ENCODE measurements at places on chromosomes 12 and 14.

DNA sequence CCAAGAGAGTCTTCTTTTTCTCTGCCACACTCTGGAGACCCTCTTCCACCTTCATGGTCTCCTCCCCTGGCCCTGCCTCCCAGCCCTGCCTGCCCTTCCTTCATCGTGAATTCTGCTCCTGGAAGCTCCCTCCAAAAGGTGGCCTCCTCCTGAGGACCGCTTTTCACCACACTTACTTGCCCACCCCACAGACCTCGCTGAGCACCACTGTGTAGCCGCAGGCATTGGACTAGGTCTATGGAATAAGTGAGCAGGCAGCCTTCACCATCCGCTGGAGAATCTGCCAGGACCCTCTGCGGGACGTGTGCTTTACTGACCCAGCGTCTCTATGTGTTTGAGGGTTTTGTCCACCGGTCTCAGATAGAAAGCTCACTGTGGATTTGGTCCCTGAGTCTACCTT is 9.7 kb upstream of the KRT5 start:
- no peak for DNase-seq

DNA sequence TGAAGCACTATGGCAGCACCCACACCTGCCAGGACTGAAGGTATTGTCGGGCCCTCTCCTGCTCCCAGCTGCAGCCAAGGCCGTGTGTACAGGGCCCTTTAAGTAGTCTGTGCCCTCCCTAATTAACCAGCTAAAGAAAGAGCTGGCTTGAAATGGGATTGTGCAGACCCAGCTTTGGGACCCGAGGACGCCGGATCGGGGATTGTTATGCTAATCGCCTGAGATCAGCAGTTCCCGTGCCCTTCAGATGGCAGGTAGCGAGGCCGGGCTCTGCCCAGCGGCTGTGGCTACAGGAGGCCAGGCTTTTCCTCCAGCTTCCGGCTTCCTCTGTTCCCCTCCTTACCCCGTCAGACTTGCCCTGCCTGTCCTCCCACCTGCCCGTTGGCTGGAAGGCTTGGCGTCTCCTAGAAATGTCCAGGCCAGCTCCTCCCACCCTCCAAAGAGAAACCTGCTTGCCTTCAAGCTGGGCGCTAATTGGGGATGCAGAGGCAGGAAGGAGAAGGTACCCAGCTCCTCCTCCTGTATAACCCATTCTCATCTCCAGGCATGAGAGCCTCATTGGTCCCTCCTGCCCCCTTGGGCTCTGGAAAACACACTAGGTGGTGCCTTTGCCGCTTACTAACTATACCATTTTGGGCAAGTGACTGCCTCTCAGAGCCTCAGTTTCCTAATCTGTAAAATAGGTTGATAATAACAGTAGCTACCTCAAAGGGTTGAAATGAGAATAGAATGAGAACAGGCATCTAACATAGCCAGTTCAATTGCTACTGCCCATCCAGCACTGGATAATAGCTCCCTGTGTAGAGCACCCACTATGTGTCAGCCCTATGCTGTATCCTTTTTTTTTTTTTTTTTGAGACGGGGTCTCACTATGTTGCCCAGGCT is 25.8 kb upstream of the MSI1 start:
- DNase-seq = peak; percentile 88

DNA sequence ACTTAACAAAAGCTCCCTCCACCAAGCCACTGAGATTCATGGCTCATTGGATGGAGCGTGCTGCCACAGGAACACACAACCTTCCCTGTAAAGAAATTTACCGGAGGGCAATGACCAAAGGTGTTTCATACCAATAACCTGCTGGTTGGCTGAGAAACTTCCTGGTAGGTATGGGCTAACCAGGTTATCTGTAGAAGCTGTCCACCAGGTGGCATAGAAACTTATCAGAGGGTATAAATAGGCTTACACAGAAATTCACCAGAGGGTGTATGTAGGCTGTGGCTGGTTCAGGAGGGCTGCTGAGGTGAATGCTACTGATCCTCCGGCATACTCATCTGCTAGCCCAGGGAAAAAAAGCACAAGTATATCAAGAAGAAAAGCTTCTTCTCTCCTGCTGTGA is 27.1 kb upstream of the MTERF2 start:
- DNase-seq = no peak

- DNase-seq = no peak
Measured at GRCh38 chr12:119338593-119339363, 4.2 kb downstream of the CCDC60 start.

DNA sequence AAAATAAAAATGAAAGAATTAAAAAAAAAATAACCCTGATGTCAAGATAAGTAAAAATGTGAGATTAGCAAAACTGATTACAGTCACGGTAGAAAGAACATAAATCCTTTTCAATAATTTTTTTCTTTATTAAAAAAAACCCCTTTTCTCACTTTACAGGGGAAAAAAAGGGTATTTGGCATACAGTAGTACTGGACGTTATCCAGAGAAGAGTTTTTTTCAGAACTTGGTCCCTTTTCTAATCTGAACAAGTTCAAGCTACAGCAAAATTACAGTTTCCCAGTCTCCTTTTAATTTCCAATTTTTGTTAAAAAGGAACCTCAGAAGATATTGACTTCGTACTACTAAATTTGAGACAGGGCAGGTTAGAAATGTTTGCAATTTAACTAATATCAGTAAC is 134.7 kb upstream of the DCN start:
- no peak for DNase-seq

DNA sequence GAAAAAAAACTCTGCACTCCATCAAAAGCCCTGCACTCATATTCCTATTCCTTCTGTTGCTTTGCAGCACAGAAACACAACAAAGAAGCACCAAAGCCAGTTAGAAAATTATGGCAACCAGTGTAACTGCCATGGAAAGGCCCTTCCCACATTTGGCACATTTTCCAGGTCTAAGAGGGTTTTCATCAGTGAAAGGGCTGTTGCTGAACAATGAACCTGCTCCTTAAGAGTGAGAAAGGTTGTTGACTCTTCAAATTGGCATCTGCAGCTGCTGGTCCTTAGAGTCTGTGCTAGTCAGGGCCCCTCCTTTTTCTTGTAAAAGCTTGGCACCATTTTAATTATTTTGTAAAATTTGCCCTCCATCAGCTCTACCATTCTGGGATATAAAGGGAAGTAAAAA is 378.7 kb upstream of the KITLG start:
- peak; percentile 93 for DNase-seq

- DNase-seq = no peak
Measured at GRCh38 chr12:104888892-104889291, 69.2 kb downstream of the SLC41A2 start.

DNA sequence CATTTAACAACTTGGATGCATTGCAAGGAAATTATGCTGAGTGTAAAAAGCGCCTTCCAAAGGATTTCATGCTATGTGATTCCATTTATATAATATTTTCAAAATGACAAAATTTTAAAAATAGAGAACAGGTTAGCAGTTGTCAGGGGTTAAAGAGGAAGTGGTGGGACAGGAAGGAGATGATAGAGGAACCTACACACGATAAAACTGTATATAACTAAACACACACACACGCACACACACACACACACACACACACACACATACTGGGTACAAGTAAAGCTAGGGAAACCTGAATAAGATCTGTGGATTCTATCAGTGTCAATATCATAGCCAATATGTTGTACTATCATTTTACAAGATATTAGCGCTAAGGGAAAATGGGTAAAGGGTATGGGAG is 17.2 kb downstream of the TTC9 start:
- no peak for DNase-seq

DNA sequence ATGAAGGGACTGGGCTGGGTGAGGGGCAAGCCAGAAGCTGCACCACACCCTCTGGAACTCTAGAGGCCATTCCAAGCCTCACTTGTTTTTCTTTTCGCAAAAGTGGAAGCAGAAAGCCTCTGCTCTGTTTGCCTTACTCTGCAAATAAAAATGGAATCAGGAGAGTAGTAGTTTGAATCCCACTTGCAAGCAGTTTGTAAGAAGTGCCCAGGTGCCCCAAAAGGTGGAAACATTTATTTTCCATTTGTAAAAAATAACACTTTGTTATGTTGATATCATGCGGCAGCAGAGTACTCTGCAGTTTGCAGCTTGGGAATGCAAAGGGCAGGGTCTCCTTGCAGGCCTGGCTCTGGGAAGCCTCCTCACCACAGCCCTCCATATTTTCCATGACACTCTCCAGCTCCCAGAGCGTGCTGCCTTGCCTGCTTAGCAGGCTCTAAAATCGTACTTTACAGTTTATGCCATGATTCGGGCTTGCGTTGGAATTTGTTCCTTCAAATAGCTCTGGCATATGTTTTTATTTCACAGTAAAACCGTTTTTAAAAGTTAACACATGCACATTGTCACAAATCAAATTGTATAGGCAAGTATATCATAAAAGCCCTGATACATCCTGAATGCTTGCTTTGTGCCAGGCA is 20.0 kb downstream of the TUNAR start:
- DNase-seq = no peak

- no peak for DNase-seq
Measured at GRCh38 chr12:26127404-26127803, 2.6 kb upstream of the BHLHE41 start.

All from NCI-H774 (cell line).